ENCODE measurements at places on chromosomes 11 and 22.
A peak's percentile ranks its signal among the peaks of the same experiment; 100 is the strongest.

DNA sequence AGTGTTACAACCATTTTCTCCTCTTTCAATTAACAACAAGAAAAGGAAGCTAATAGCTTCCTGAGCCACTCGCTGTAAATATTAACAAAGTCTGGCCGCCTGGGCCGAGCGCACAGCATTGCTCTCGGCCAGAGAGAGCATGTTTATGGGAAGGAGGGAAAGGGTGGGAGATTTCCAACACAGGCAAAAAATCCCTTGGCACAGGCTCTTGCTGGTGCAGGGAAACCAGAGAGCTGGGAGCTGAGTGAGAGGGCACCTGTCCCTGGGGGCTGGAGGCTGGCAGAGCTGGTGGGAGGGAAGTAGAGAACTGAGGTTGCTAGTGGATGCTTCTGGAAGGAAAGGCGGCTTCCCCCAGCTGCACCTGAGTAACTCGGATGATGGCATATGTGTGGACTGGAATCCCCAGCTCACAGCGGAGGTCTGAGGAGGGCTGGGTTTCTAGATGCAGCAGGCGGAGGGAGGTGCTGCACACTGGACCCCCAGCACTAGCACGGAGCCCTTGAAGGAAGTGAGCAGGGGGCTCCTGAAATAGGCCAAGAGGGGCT lies 59.6 kb downstream of the FLRT1 start:
- peaks cover 14% of the 10 kb centered on the region for H3K4me1 ChIP-seq
- no peaks in the 10 kb centered on the region for H3K36me3 ChIP-seq
- no peaks in the 10 kb centered on the region for H3K27me3 ChIP-seq
- no peak overlapping the region for H3K27ac ChIP-seq
- no peak overlapping the region for H3K4me3 ChIP-seq

DNA sequence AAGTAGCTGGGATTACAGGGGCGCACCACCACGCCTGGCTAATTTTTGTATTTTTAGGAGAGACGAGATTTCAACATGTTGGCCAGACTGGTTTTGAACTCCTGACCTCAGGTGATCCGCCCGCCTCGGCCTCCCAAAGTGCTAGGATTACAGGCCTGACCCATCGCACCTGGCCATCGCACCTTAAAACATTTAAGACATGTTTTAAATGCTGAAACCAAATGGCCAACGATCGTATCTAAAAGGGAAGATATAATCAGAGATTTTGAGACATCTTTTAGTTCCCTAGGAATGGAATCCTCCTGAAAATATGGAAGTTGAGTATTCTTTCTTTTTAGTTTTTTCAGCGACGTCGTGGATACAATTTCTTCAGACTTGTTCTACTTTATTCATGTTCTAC lies 21.8 kb upstream of the APOBEC3A start:
- no peak overlapping the region for H3K27ac ChIP-seq
- no peaks in the 10 kb centered on the region for H3K27me3 ChIP-seq
- DNase-seq: no peak
- H3K36me3 ChIP-seq: no peaks in the 10 kb centered on the region
- no peaks in the 10 kb centered on the region for H3K4me1 ChIP-seq

DNA sequence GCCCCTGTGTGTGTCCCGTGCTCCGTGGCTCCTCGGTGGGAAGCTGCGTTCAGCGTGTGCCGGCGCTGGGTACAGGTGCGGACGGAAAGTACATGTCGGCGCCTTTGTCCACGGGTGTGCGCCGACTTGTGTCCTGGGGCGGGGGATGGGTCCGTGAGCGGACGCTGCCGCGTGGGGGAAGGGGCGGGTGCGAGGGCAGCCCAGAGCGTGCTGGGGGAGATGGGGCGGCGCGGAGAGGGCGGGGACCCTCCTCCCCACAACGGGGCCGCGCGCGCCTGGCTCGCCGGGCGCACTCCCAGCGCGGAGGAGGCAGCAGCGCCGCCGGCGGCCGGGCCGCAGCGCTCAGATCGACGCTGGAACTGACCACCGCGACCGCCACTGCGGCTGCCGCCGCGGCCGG lies 33.6 kb upstream of the RELT start:
- peaks cover 33% of the 10 kb centered on the region for H3K4me1 ChIP-seq
- DNase-seq: peak; percentile 30
- H3K4me3 ChIP-seq: peak overlapping the region; percentile 45
- no peaks in the 10 kb centered on the region for H3K36me3 ChIP-seq

DNA sequence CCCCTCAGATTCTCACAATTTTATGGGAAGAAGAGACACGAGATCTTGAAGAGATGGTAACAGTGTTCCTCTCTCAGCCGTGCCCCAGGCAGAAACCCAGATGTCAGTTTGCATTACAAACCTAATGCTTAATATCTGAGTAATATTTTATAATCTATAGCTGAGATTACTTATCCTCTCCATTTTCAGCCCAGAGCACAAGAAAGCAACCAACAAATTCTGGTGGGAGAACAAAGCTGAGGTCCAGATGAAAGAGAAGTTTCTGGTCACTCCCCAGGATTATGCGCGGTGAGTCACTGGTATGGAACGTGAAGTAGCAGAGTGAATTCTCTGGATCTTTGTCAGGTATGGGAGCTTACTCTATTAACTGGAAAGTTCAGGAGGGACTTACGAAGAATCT lies 884 bp downstream of the CENATAC start:
- H3K27ac ChIP-seq: no peak overlapping the region
- H3K36me3 ChIP-seq: no peaks in the 10 kb centered on the region
- peak overlapping the region; percentile 74 for H3K4me3 ChIP-seq
- H3K4me1 ChIP-seq: peaks cover 9% of the 10 kb centered on the region
- no peak for DNase-seq

DNA sequence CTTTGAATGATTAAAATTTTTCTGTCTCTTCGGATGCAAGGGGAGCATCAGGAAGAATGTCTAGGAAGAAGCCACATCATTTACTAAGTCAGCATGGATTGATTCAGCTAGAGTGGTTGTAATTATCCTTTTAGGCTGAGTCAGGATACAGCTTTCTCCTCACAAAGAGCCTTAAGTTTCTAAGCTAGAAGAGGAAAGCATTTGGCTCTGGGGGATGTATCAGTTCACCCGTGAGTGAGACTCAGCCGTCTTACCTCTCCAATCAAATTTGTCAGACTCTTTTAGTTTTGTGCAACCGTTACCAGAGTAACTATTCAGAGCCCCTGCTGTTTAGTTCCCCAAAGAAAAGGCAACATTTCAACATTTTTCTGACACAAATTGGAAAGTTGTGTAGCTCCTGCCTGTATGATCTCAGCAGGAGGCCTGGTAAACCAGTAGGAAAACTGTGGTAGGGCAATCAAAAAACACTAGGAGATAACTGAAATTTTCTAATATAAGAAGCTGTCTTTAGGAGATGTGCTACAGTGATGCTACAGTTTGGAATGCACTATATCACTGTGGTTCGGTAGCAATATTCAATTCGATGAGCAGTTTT lies 432.4 kb upstream of the LUZP2 start:
- H3K4me1 ChIP-seq: no peaks in the 10 kb centered on the region
- H3K27me3 ChIP-seq: no peaks in the 10 kb centered on the region
- no peak overlapping the region for H3K27ac ChIP-seq
- no peak overlapping the region for H3K4me3 ChIP-seq

DNA sequence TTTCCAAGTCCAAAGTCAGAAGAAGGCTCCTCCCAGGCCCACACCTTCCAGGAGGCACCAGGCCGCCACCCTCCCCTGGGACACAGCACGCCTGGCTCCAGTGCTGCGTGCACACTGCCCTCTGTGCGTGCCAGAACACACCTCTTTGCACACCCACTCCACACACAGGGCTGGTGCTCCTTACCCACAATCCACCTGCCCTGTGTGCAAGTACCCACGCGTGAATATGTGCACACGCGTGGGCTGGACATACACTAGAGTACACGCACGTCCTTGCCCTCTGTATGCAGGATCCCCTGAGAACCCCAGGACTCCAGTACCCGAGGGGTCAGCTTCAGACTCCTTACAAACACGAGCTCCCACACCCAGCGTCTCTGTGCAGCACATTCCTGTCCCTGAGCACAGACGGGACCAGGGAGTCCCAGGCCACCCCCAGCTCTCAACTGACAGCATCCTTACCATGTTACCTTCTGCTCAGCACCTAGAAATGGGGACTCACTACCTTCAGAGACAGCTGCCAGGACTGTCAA lies 2.8 kb downstream of the DUSP8 start:
- H3K27me3 ChIP-seq: no peaks in the 10 kb centered on the region
- no peak overlapping the region for H3K4me3 ChIP-seq
- DNase-seq: no peak

GRCh38 chr11:41003339-41004282 lies 455.8 kb downstream of the LRRC4C start:
- H3K4me3 ChIP-seq: no peak overlapping the region
- DNase-seq: no peak
- no peak overlapping the region for H3K27ac ChIP-seq
- no peaks in the 10 kb centered on the region for H3K36me3 ChIP-seq
- no peaks in the 10 kb centered on the region for H3K27me3 ChIP-seq
- H3K4me1 ChIP-seq: no peaks in the 10 kb centered on the region

DNA sequence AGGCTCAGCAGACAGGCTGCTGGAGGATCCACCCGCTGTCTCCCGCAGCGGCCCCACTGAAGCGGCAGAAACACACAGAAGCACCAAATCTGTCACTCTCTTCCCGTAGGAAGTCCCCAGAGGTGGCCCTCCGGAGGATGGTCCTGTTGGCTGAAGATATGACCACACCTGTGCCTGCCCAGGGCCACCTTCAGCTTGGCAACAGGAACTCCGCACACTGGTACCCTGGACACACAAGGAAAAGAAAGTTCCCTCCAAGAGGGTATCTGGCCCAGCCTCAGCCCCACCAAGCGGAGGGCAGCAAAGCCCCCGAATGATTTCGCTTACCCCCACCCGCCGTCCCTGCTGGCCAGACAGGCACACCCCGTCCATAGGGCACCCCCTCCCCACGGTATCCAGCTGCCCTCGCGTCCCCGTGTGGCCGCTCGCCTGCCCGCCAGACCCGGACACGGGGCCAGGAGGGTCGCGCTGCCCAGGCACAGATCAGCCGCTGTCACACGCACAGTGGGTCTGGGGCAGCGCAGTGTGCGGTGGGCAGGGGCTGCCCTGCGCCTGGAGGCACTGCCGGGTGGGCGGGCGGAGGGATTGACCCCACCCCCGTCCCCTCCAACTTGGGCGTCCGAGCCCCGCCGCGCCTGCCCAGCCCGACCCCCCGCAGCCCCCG lies 7.0 kb downstream of the RASSF7 start:
- no peak for DNase-seq
- peak overlapping the region; percentile 59 for H3K4me3 ChIP-seq
- H3K27ac ChIP-seq: peak overlapping the region; percentile 87

- H3K36me3 ChIP-seq: no peaks in the 10 kb centered on the region
- DNase-seq: no peak
- no peak overlapping the region for H3K27ac ChIP-seq
- H3K27me3 ChIP-seq: no peaks in the 10 kb centered on the region
- no peak overlapping the region for H3K4me3 ChIP-seq
Measured at GRCh38 chr11:99803501-99803900, 782.8 kb downstream of the CNTN5 start.

DNA sequence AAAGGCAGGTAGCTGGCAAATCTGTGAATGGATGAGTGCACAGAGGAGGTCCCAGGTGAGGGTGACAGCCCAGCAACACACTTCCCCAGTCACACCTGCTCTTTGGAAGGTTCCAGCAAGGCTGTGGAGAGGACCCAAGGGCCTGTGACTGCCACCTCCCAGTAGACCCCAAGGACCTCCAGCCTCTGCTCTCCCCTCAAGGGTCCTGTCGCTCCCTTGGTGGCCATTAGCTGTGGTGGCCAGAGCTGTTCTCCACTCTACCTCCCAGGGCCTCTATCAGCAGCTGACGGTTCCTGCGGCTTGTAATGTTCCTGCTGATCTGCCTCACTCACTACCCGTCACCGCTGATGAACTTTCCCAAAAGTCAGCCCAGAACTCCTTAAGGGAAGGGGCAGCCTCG lies 93.0 kb downstream of the SWAP70 start:
- no peaks in the 10 kb centered on the region for H3K36me3 ChIP-seq
- peaks cover 23% of the 10 kb centered on the region for H3K4me1 ChIP-seq
- H3K27ac ChIP-seq: no peak overlapping the region
- H3K4me3 ChIP-seq: no peak overlapping the region
- H3K27me3 ChIP-seq: no peaks in the 10 kb centered on the region

DNA sequence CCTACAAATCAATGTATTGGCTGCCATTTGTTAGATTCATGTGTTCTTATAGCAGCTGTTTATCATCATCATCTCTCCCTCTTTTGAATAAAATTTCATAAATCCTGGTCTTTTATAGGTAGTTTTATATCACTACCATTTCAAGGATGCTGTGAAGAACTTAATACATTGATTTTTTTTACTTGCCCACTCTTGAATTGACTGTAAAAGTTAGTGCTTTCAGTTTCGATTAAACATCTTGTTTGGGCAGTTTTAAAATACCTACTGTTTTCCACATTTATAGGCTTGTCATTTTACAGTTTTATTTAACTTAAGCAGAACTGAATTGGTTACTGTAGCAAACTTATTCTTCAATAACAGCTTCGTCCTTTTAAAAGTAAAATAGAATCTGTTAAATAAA lies 59.5 kb downstream of the TTC17 start:
- no peak for DNase-seq
- no peak overlapping the region for H3K4me3 ChIP-seq
- no peaks in the 10 kb centered on the region for H3K4me1 ChIP-seq
- H3K36me3 ChIP-seq: no peaks in the 10 kb centered on the region
- no peaks in the 10 kb centered on the region for H3K27me3 ChIP-seq

- H3K27ac ChIP-seq: no peak overlapping the region
- H3K4me1 ChIP-seq: no peaks in the 10 kb centered on the region
- H3K4me3 ChIP-seq: no peak overlapping the region
- no peaks in the 10 kb centered on the region for H3K36me3 ChIP-seq
- DNase-seq: no peak
Measured at GRCh38 chr22:27348634-27349033, 452.9 kb downstream of the MN1 start.

GRCh38 chr11:96376796-96377195 lies 12.9 kb downstream of the CCDC82 start:
- no peak overlapping the region for H3K27ac ChIP-seq
- no peaks in the 10 kb centered on the region for H3K27me3 ChIP-seq
- no peak for DNase-seq
- no peaks in the 10 kb centered on the region for H3K36me3 ChIP-seq

DNA sequence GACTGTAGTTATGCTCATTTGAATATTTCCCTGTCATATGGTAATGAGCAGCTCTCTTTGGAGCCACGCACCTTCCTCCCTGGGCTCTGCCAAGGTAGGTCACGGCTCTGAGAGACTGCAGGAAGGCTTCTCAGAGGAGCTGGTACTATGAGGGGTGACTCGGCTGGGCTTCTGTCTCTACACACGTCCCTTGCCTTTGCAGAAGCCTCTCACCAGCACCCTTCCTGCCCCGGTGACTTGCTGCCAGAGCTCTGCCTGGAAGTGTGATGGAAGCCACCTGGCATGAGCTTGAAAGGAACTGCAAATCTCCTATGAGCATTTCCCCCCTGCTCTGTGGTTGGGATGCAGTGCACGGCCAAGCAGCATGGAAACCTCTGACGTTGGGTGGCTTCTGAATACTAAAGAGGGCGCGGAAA lies 74.2 kb downstream of the KIRREL3 start:
- no peaks in the 10 kb centered on the region for H3K36me3 ChIP-seq
- H3K27ac ChIP-seq: no peak overlapping the region
- DNase-seq: no peak
- no peaks in the 10 kb centered on the region for H3K4me1 ChIP-seq
- no peak overlapping the region for H3K4me3 ChIP-seq
